ENCODE measurements at places on chromosomes 11 and 22. TPM values are rescaled to one million over a fixed set of nuclear protein-coding genes. Genes with fewer than 3 reads are reported as not detected.

Gene ACRV1
- not detected for polyA plus RNA-seq

Gene SLC22A9
- polyA plus RNA-seq = not detected

Gene OR8G5
- polyA plus RNA-seq = not detected

Gene FAM180B
- not detected for polyA plus RNA-seq

Gene LUZP2
- 0.18 TPM for polyA plus RNA-seq
